ENCODE measurements at places on chromosomes 16 and 17. TPM values are rescaled to one million over a fixed set of nuclear protein-coding genes. Genes with fewer than 3 reads are reported as not detected.

DNA sequence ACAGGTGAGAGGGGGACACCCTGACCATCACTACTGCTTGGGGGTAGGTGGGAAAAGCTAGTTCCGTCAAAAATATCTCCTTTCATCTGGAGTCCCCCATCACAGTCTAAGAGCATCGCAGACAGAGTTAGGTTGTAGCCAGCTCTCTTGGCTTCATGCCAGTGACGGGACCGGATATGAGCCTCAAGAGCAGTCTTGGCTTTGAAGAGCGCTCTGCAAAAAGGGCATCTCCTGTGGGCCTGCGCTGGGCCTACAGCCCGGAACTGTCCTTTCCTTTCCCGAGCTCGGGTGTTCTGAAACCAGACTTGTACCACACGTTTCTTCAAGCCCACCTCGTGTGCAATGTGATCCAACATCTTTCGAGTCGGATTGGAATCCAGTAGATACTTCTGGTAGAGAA, 253.6 kb downstream of the ZFHX3 start:
- no peaks in the 10 kb centered on the region for H3K27me3 ChIP-seq
- H3K4me3 ChIP-seq = no peak overlapping the region
- H3K36me3 ChIP-seq = peaks cover 35% of the 10 kb centered on the region
- no peak overlapping the region for H3K27ac ChIP-seq

CD79B gene
- total RNA-seq = not detected

CCL2 gene
- 28.3 TPM for total RNA-seq

MEFV gene
- total RNA-seq = not detected

PRAC2 gene
- total RNA-seq = not detected
